ENCODE measurements at places on chromosomes 7 and 10. TPM values are rescaled to one million over a fixed set of nuclear protein-coding genes. Genes with fewer than 3 reads are reported as not detected.

DNA sequence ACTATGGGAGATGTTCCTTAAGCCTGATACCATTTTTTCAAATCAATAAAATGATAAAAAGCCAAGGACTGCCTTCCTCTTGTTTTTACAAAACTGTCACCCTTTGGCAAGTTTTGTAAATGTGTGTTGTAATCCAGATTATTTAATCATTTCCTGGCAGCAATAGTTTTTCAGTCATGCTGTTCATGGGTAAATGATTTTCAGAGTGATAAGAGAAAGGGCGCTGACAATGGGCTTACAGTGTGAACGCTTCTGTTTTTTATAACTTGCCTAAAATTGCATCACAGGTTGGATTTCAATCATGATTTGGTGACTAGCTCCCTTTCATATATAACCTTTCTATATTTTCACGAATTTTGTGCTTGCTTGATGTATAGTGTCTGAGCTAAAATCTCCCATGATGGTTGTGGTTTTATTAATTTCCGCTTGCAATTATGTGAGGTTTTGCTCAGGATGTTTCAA lies 19.0 kb upstream of the DMBT1 start:
- no peak for DNase-seq

DNA sequence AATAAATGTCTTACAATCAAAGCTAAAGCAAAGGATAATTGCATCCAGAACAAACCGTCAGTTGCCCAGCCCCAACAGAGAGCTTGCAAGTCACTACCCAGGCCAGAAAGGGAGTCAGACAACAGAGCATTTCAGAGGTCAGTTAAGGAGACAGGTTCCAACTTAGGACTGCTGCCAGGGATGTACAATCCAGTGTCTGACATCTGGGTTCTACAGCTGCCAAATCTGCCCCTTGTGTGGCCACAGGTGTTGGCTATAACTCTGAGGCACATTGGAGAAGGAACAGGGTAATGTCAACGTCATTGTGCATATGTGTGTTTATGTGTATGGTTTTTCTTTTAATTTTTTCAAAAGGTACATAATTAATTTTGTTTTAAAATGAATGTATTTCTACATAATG lies 85.2 kb upstream of the GLCCI1 start:
- no peak for DNase-seq

- no peak for DNase-seq
Measured at GRCh38 chr10:71604324-71605018, 115.1 kb downstream of the C10orf105 start.

GRCh38 chr10:86630079-86630478 lies 24.3 kb upstream of the OPN4 start:
- DNase-seq: no peak

DNA sequence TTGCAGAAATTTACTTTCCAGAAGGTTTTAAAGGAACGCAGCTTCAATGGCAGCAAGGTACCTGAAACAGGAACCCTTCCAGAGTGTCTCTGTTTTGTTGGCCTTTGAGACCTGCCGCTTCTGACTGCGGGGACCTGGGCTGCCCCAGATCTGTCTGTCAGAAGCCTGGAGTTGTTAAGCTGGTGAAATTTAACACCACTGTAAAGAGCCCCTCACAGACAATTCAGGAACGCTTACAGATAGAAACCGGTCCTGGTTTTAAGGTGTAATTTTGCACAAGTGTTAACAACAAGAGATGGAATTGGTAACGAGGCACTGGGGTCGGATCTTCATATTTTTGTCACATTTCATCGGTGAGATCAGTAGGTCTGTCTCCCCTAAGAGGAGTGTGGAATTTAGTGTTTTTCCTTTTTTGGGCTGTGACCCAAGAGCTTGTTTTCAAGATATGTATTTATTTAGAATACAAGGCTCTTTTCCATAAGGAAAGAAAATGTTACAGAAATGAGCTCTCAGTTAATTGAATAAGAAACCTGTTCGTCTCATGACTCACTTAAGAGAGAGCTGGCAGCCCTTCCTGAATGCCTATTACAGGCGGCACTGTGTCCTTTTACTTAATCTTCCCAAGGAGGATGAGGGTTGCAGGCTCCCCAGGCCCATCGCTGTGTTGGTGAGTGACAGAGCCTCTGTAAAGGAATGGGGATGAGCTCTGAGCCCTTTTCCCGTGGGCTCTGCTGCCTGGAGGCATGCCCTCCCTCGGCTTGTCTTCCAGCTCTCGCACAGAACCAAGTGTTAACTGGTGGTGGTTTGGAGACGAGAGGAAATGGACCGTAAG lies 168.7 kb downstream of the CUX1 start:
- no peak for DNase-seq

- DNase-seq: no peak
Measured at GRCh38 chr10:70892631-70893030, 4.3 kb upstream of the PCBD1 start.

GRCh38 chr10:59362959-59363381 lies 621 bp upstream of the FAM13C start:
- no peak for DNase-seq

- no peak for DNase-seq
Measured at GRCh38 chr10:71782221-71782916, 9.0 kb upstream of the VSIR start.

- no peak for DNase-seq
Measured at GRCh38 chr7:81510122-81510521, 259.7 kb downstream of the HGF start.

- peak; percentile 60 for DNase-seq
Measured at GRCh38 chr7:101363734-101364374, 1.2 kb downstream of the COL26A1 start.

GRCh38 chr7:22001345-22002004 lies 55.8 kb upstream of the CDCA7L start:
- no peak for DNase-seq

SGCE gene
- 2.0 TPM for total RNA-seq

HIBADH gene
- 23.1 TPM for total RNA-seq

ZNF511 gene
- total RNA-seq: 89.7 TPM

PIK3AP1 gene
- total RNA-seq: 12.4 TPM
